Stimulated activated CD8-positive, alpha-beta memory T cell treated with anti-CD3 and anti-CD28 coated beads, Interleukin-7, amount 100 ng/mL, for 1 hour (primary cell): ENCODE measurements at places on chromosomes 2 and 18.

DNA sequence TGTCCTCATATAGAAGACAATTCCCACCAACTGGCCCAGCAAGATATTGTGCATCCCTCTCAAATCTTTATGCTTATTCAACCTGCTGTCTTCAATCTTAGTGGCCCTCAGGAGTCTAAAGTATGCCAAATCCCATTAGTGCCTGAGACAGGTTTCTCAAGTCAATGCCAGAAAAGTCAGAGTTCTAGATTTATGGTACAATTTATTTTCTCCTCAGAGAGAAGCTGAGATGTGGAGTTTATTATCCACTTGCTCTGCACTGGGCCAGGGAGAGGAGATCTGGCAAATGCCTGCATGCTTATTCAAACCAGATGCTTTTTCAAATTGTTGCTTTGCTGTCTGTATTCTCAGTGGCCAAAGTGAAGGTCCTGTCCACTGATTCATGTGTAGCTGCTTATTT lies 825.2 kb downstream of the METTL4 start:
- no peak for DNase-seq

- DNase-seq: no peak
These were observed 31.5 kb downstream of the USP34 start for GRCh38 chr2:61439241-61440002.

GRCh38 chr2:57160976-57161375 lies 885.6 kb upstream of the VRK2 start:
- no peak for DNase-seq

GRCh38 chr2:235665661-235666212 lies 171.9 kb downstream of the AGAP1 start:
- DNase-seq: no peak

- no peak for DNase-seq
These were observed 13.7 kb downstream of the HS6ST1 start for GRCh38 chr2:128304715-128305554.

GRCh38 chr2:101076581-101076980 lies 74.5 kb downstream of the RPL31 start:
- no peak for DNase-seq

GRCh38 chr2:40554665-40555294 lies 102.9 kb upstream of the SLC8A1 start:
- no peak for DNase-seq
